ENCODE measurements at places on chromosomes 12 and 14.

- no peak for DNase-seq
Observed at GRCh38 chr12:67424784-67425183, 155.6 kb downstream of the CAND1 start.

GRCh38 chr14:101620031-101620788, 58.9 kb downstream of the DIO3 start:
- DNase-seq: no peak

DNA sequence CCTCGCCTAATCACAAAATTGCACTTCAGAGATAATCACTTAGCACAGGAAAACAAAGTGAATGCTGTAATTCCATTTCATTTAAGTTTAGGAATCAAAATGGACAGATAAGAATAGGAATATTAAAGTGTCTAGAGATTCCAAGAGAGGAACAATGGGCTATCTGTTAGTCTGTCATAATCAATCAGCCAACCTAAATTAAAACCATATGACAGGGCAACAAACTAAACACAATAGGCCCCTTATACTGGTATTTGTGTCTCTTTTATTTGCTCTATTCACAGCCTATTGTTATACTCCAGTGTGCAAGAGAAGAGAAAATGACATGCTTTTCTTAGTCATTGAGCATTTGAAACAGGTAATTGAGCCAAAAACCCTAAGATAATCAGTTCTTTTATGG, 259.4 kb downstream of the PRKD1 start:
- no peak for DNase-seq

DNA sequence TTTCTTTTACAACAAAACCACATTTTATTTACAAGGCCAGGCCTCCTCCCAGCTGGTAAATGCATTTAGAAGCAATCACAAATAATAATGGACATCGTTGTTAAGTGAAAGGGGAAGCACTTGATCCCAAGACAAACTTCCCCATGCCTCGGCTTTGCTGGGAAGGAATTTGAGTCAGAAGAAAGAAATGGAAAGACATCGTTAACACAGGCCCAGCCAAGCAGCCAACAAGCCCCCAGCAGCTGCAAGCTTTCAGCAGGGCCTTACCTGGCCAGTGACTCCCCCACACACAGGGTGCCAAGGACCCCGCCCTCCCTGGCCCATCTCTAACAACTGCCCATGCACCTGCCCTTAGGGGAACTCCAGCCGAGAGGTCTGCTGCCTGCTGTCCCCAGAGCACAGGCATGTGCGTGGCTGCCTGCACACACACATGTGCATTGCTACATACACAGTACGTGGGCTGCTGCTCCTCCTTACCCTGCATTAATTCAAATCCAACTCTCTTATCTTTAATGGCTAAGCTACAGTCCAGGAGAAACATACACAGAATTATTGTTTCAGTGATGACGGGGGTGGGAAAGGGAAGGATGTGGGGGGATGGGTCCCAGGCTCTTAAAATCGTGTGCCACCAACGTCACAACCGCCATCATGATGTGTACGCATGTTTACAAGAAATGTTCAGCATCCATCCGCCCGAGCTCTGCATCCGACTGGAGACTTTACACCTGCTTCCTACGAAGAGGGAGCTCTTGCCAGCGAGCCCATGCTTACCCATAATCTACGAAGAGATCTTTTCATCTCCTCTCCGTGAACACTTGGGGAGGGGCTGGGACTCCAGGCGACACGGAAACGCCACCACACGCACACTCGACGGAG, 9.8 kb downstream of the BCL11B start:
- DNase-seq: no peak

- DNase-seq: no peak
Observed at GRCh38 chr14:79567306-79567705, 644.0 kb downstream of the DIO2 start.

- no peak for DNase-seq
Observed at GRCh38 chr12:78316136-78316535, 485.4 kb downstream of the NAV3 start.

GRCh38 chr12:121823101-121823726, 19.4 kb downstream of the SETD1B start:
- DNase-seq: no peak

GRCh38 chr12:77179515-77179914, 114.1 kb upstream of the E2F7 start:
- no peak for DNase-seq

DNA sequence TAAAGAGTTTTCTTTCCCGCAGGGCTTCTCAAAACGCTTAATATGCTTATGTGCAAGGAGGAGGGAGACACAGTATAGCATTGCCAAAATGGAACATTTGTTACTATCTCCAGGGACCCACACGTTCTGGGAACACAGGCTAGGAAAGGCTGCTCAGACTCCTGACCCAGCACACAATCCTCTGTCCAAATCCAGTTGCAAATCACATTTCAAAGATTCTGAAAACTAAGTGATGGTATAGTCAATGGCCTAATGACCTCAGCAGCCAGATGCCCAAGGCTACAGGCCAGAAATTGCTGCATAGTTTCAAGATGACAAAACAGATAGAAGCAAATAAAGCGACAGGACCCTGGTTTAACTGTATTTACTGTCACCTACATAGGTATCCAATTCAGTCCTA, 97.0 kb upstream of the GRIP1 start:
- DNase-seq: no peak

DNA sequence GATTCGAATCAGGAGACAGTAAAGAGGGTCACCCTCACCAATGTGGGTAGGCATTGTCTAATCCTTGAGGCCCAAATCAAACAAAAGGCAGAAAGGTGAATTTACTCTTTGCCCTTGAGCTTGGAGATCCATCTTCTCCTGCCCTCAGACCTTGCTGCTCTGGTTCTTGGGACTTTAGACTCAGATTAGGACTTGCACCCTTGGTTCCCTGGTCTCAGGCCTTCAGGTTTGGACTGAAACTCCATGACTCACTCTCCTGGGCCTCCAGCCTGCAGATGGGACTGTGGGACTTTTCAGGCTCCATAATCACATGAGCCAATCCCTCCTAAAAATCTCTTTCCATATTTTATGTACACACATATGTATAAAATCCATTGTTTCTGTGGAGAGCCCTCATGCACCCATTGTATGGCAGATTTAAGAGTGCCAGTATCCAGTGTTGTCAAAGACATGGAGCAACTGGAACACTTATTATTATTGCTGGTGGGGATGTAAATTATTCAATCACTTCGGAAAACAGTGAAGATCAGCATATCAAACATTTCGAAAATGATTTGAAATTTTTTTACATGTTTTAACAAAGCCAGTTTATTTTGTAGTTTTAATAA, 48.7 kb downstream of the EID3 start:
- DNase-seq: no peak

DNA sequence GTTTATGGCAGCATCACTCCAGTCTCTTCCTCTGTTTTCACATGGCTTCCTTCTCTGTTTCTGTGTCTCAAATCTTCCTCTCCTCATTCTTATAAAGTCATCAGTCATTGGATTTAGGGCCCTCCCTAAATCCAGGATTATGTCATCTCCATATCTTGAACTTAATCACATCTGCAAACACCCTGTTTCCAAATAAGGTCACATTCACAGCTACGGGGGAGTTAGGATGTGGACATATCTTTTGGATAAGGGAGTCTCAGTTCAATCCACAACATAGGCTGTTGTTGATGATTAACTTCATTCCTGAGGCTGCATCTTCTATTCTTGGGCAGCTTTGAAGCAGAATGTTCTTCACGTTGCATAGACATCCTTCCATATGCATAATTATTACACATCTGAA, 40.3 kb upstream of the NTF3 start:
- no peak for DNase-seq
